ENCODE measurements at places on chromosomes 6 and 20. TPM values are rescaled to one million over a fixed set of nuclear protein-coding genes. Genes with fewer than 3 reads are reported as not detected.

DNA sequence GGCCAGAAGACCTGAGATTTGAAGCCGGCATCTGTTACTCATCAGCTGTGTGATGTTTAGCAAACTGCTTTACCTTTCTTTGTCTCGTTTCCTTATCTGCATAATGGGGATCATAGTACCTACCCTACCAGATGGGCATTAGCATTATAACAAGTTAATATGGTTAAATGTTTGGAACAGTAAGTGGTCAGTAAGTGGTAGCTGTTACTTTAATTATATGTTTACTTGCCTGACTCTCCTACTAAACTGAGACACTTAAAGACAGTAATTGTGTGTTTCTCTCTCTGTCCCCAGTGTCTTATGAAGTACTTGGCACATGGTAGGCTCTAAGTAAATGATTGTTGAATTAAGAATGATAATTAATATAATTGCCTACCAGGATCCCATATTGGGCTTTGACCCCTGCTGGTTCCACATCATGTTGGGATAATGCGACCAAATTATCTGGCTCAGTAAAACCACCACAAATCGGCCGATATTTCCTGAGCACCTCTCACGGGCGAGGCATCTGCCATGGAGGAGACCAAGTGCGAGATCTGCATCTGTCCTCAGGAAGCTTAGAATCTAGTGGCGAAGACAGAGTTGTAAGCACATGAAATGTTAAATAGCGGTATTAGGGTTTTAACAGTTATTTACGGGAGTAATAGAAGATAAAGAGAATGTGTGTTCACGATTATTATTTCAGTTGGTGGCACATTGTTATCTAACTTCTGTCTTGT lies 31.4 kb downstream of the PTK7 start:
- peaks cover 4% of the 10 kb centered on the region for H3K4me1 ChIP-seq
- H3K27ac ChIP-seq, result no peak overlapping the region
- H3K4me3 ChIP-seq, result no peak overlapping the region

DNA sequence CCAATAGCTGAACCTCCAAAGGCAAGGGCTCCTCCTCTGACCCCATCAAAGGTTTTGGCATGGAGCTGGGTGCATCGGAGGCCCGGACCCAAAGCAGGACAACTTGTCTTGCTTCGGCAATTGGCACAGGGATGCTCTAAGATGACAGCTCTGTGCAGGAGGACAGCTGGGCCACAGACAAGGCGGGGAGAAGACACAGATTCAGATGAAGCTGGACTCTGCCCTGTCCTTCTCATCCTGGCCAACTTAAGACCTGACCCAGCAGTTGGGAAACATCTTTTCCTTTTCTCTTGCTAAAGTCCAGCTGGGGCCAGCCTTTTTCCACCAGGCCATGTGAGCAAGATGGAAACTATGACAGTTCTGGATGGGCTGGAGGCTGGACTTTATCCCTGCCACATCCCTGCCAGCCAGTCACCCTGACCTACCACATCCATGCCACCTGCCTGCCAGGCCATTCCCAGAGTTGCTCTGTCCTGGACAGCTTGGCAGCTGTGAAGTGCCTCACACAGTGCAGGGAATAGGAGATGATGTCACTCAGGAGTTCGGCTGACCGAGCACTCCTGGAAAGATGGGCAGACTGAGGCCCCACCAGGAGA lies 12.7 kb upstream of the PSMF1 start:
- no peaks in the 10 kb centered on the region for H3K36me3 ChIP-seq
- no peak for DNase-seq
- no peaks in the 10 kb centered on the region for H3K4me1 ChIP-seq

GRCh38 chr6:23218751-23219150 lies 649.4 kb downstream of the HDGFL1 start:
- H3K4me1 ChIP-seq, result no peaks in the 10 kb centered on the region
- DNase-seq, result peak; percentile 39
- H3K36me3 ChIP-seq, result peaks cover 5% of the 10 kb centered on the region
- H3K27me3 ChIP-seq, result no peaks in the 10 kb centered on the region

DNA sequence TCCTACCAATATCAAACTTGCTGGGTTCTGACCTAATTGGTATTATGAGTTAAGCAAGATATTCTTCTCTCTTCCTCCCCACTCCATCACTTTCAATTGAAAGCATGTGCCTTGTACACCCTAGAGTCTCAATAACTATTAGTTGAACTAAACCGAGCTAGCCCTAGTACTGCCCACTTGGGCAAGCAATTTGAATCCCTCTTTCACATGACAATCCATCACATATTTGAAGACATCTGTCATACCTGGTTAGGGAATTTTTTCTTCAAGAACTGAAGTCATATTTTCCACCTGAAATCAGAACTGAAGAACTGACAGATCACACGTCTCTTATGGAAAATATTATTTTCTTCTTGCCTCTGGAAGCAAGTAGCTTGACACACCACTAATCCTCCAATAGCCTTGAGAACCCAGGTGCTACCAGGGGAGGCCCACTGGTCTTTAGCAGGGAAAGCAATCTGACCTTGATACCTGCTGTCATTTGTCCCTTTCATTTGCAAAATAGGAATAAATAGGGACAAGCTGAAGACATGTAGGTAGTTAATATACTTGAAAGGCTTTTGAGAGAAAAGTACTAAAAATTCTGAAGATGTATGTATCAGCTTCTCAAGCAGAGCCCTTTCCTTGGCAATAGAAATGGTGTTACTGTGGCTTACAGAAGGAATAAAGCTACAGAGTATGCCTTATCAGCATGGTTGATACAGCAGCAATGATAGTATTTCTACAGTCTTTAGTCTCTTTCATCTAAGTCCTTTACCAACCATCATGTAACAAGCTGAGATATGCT lies 71.4 kb downstream of the GJA10 start:
- H3K4me1 ChIP-seq, result no peaks in the 10 kb centered on the region
- H3K36me3 ChIP-seq, result no peaks in the 10 kb centered on the region
- H3K27ac ChIP-seq, result no peak overlapping the region
- no peak for DNase-seq
- H3K27me3 ChIP-seq, result no peaks in the 10 kb centered on the region

The SLC35F1 gene
- total RNA-seq, result 4.0 TPM

The SMOC2 gene
- 1.8 TPM for total RNA-seq

The KLHDC3 gene
- total RNA-seq, result 146 TPM
